SHP77 (cell line): ENCODE measurements at places on chromosomes 2 and 18.

- no peak for DNase-seq
Observed at GRCh38 chr18:34626404-34627136, 83.5 kb upstream of the DTNA start.

- no peak for DNase-seq
Observed at GRCh38 chr18:74388227-74388626, 68.9 kb downstream of the DIPK1C start.

DNA sequence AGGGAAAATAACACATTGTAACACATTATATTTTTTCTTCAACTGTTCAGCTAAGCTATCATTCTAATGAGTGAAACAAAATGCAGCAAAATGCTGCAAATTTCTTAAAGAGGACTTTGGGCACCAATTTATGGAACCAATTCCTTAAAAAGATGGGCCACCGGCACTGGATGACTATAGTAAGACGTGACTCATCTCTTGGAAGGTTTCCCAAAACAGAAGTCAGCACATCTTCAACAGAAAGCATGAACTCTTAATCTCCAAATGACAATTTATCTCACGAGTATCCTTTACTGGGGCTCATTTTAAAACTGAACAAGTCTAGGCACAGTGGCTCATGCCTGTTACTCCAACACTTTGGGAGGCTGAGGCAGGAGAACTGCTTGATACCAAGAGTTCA is 213.4 kb downstream of the CDH20 start:
- DNase-seq, result no peak

DNA sequence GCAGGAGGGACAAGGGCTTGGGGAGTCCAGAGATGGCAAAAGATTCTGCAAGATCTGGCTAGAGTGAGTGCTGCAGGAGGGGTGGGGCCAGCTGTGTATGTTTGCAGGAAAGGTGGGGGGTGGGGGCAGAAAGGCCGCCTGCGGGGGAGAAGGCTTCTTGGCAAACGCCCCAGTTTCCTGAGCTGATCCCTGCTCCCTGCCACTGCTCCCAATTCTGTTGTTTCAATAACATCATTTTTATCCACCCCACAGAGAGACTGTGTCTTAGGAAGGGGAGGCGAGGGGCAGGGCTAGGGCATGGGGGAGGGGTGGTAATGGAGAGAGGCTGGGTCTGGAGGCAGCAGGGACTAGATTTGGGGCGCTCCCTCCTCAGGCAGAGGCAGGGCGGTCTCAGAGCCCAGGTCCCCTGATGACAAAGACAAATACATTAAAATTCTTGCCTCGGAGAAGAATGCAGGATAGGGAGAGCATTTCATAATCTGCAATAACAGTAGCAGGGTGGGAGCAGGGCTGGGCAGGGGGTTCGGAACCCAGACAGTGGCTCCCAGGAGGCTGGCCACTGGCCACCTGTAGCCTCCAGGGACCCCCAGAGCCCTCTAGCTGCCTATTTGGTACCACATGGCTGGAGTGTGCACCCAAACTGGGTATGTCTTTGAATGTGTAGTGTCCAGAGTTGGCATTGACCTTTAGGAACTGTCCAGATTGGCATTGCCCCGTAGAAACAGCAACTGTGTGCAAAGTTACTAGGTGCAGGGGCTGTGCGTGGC is 2.1 kb upstream of the WNT6 start:
- no peak for DNase-seq

- no peak for DNase-seq
Observed at GRCh38 chr18:9612977-9613376, 1.4 kb downstream of the PPP4R1 start.

GRCh38 chr2:54728669-54729120 is 5.2 kb downstream of the EML6 start:
- DNase-seq, result no peak

DNA sequence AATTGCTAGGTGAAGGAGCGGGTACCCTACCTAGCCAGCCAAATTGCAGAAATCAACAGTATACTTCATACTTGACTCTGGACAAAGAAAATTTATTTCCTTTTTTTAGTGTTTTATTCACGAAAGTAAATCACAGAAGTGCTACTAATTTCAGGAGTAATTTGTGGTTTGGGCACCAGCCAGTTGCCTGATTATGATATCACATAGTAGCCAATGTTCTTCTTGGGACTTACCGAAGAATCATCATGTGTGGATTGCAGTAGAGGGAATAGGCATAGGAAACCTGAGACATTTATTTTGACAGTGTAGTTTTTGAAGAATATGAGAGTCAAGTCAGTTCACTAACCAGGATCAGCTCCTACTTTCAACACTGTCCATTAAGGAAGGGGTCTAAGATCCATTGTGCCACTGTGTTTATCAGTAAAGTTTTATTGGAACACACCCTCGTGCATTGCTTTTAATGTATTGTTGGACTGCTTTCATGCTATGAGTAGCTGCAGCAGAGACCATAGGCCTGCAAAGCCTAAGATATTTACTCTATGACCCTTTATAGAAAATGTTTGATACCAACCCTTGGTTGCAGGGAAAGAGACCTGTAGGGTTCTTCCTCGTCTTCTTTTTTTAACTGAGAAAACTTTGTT is 32.1 kb downstream of the TNFRSF11A start:
- DNase-seq, result no peak

- no peak for DNase-seq
Observed at GRCh38 chr2:69208023-69208595, 178.9 kb downstream of the GFPT1 start.

DNA sequence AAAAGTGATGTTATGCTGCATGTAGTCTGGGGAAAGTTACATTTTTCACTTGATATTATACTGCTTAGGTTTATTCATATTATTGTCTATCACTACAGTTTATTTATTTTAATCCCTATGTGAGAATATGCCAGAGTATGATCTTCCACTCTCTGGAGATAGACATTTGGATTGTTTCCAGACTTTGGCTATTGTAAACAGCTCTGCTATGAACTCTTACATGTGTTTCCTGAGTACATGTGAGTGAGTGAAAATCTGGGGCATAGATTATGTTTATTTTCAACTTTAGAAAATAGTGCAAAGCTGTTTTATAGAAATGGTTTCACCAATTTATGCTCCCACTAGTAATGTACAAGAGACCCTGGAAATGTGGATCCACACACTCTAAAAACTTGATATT is 49.0 kb upstream of the EPAS1 start:
- DNase-seq, result no peak

DNA sequence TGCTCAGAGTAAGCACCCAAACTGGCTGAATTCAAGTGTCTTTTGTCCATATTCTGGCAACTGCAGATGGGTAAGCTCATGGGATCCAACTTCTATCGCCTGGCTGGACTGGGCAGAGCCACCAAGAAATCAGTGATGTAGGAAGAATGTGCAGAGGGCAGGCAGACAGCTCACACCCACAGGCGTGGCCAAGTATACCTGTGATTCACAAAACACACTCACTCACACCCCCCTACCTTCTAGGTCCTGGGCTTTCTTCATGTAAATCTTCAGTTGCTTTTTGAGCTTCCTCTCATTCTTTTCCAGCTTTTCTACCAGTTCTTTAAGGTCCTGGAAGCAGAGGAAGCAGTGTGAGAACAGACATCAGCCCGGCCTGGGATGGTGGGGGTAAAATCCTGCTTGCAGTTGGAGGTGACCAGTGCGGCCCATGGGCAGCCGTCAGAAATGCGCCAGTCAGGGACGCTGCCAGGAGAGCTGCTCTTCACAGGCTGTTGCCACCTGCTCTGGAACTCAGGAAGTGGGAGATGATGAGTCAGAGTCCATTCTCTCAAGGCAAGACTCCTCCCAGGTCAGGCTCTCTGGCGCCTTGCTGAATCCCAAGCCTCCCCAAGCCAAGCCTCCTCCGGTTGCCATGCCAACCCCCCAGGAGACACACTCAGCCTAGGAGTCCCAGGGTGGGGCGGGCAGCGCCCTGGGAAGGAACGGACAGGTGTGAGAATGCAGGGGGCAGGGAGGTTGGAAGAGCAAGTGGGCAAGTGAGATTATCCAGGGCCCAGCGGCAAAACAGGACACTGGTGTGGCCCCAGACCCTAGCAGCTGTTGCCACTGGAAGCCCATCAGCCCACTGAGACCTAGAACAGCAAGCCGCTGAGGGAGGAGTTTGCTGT is 36.2 kb upstream of the ACAA2 start:
- DNase-seq, result peak; percentile 83

DNA sequence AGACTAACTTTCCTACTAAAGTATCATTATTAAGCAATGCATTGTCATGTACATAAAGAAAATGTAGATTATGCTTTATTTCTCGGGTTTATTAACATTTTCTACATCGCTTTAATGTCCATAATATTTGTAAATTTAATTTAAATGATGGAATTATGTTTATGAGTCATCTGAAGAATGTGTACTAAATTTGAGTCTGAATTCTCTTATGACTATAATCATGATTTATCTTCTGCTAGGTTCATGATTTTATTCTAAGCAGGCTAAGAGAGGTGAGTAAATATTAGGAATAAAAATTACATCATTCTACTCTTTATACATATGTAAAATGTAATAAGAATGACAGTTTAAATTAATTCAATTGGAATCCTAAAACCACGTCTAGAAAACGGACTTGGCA is 206.3 kb upstream of the NOL4 start:
- DNase-seq, result no peak

DNA sequence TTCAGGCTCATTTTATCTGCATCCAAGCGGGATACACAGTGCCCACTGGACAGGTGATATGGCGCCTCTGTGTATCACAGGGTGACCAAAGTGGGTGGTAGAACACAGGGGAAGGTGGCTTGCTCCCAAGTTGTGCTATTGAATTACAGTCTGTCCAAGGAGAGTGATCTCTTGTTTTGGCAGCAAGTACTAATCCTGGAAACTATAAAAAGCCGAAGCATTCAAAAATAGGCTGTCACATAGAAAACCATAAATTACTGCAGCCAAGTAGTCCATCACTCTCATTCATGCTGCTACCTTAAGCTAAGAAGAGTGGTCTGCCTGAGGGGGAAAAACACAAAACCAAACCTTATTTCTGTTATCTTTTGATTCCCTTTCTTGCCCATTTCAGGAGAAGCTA is 237.1 kb upstream of the POU3F3 start:
- DNase-seq, result no peak

- no peak for DNase-seq
Observed at GRCh38 chr2:121456325-121456724, 74.4 kb upstream of the RNU4ATAC start.

- no peak for DNase-seq
Observed at GRCh38 chr2:10238991-10239485, 63.7 kb upstream of the HPCAL1 start.

DNA sequence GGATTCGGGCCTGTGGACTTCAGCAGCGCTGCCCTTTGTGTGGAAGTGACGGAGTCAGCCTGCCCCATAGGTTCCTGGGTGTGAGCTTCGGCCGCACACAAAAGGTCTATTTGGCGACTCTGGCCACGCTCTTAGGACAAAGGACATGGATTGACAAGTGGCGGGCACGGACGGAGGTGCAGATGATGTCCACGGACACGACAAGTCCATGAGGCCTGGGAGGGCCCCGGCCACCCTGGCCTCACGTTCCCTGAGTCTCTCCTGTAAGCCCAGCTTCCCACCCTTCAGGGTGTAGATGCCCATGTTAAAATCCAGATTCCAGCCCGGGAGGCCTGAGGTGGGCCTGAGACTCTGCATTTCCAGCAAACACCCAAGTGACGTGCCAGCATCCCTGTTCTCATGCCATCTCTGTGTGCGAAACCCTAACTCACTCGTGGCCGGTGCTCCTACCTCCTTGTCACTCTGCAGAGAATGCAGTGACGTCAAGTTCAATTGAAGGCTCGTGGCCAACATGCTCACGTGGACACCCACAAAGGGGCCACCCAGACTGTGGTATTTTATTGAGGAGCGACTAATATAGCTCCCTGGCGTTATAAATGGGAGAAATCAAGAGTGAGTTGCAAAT is 111.7 kb downstream of the RTP5 start:
- DNase-seq, result no peak

- no peak for DNase-seq
Observed at GRCh38 chr2:72153924-72154323, 6.3 kb upstream of the CYP26B1 start.
